ENCODE measurements at places on chromosomes 12 and 14.

GRCh38 chr12:98064501-98064900 is 450.9 kb upstream of the TMPO start:
- DNase-seq, result no peak

DNA sequence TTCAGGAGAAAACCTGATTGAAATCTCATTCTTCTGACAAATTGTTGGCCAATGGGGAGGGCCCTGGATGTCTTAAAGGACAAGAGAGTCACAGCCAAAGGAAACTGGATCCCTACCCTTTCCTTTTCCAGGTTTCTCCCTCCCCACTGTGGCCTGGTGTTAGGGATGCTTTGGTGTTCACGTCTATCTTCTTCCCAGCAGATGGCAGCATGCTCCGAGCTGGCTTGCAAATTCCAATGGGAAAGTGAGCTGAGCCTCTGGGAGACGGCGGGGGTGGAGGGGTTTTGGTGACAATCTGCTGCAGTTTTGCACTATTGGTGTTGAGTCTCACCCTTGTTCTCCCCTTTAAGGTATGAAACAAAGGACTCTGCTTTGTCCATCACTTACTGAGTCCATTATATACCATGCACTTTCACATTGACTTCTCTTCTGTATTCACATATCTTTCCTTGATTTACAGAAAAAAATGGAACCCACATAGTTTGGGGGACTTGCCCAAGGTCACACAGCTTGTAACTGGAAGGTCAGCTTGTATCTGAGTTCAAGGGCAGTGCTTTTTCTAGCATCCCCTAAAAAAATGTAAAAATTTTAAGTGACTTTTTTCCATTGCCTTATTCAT is 39.3 kb downstream of the CCDC177 start:
- no peak for DNase-seq

DNA sequence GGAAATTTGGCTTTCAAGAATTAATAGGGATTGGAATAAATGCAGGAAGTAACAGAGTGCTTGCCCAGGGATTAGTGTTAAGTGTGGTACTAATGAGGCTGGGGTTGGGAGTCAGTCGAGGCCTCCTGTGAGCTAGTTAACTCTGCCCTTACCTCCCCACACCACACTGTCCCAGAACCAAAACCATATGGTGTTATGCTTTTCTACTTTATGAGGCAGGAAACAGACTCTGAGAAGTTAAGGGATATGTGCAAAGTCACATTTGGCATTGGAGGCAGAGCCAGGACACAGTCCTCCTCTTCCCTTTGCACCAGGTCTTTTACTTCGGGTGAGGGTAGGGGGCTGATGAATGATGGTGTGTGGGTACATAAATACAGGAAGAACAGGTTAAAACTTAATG is 41.9 kb downstream of the PELI2 start:
- no peak for DNase-seq

- DNase-seq, result no peak
Observed at GRCh38 chr12:69835081-69835480, 10.1 kb downstream of the MYRFL start.

- DNase-seq, result no peak
Observed at GRCh38 chr12:57518920-57519795, 1.2 kb downstream of the DDIT3 start.

- no peak for DNase-seq
Observed at GRCh38 chr12:108967869-108968540, 52.9 kb downstream of the SVOP start.

DNA sequence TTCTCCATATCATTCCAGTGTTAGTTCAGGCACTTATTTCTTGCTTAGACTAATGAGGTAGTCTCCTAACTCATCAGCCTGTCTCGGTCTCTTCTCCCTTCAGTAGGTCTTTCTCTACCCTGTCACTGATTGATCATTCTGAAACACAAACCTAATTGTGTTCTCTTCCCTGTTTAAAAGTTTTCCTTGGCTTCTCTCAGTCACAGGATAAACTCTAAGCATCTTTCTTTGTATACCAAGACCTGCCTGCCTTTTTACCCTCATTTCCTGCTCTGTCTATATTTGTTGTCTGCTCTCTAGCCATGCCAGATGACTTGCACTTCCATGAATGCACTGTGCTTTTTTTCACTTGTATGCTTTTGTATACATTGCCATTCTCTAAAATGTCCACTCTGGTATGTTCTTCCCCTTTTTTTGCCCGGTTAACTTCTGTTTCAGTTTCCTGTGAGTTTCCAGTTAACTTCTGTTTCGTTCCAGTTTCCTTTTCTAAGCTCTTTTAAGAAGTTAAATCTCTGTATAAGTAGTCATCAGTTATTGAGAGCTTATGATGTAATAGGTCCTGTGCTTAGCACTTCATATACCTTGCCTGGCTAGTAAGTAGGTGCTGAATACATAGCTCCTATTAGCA is 12.8 kb downstream of the DIP2B start:
- DNase-seq, result no peak

GRCh38 chr14:30559638-30560091 is 707 bp downstream of the G2E3 start:
- DNase-seq, result no peak

GRCh38 chr14:53942970-53943750 is 13.5 kb downstream of the BMP4 start:
- no peak for DNase-seq
